Tongue (tissue), 3 donors: ENCODE measurements at places on chromosomes 2 and 18.

GRCh38 chr18:5693699-5694294, 150.0 kb upstream of the EPB41L3 start:
- peak; percentile 57 for DNase-seq

DNA sequence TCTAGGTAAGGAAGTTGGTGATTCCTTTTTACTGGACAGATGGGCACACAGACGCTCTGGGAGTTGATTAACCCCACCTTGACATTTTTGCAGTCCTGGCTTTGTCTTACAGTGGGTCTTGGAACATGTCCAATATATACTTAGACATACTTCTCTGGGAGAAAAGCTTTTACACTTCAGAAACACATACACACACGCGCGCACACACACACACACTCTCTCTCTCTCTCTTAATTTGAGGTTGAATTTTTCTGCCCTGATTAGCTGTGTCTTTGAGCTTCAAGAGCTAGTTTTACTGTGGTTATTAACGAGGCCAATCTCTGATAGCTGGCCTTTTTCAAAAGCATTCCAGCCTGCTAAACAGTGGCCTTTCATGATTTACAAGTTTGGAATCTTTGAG, 215.0 kb downstream of the MYCN start:
- no peak for DNase-seq

GRCh38 chr2:112772322-112772721, 7.9 kb upstream of the CKAP2L start:
- DNase-seq: no peak

GRCh38 chr2:201040867-201041628, 30.4 kb downstream of the HYCC2 start:
- DNase-seq: no peak

GRCh38 chr18:59994357-59994756, 94.6 kb downstream of the PMAIP1 start:
- no peak for DNase-seq

GRCh38 chr2:222806526-222807137, 54.2 kb upstream of the ACSL3 start:
- no peak for DNase-seq

- no peak for DNase-seq
Observed at GRCh38 chr2:75102011-75102410, 97.3 kb downstream of the TACR1 start.

DNA sequence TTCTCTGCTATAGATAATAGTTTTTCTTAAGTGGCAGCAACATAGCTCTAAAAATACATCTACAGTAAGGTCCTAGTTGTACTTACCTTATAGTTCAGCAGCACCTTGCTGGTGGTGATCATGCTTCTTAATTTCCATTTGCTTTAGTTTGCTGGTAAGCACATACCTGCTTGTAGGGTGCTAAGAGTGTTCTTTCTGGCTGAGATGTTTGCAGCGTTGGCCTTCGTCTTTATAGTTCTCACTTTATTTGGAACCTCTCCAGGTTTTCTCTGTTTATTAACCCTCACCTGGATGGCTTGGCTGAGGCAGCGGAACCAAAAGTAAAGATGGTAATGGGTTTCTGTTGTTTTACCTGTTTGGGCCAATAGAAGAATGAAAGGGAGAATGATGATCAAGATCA, 123.6 kb upstream of the EFEMP1 start:
- DNase-seq: no peak

- peak; percentile 78 for DNase-seq
Observed at GRCh38 chr2:64730551-64731262, 77.0 kb upstream of the SERTAD2 start.

DNA sequence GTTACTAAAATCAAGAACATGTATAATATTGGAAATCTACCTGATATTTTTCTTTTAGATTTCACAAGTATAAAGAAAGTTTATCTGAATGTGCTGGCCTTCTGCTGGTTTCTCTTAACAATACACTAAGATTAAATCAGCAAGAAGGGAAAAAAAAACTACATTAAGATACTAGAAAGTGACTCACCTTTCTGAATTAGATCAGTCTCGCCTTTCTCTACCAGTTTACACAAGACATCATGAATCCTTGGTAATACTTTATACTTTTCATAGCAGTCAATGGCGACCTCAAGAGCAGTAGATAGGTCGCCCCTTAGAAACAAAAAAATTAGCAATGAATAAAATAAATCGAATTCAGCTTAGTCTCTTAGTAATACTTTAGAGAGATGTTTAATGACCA, 61.2 kb downstream of the LRPPRC start:
- no peak for DNase-seq

- DNase-seq: peak; percentile 4
Observed at GRCh38 chr2:211513446-211513845, 957.0 kb downstream of the CPS1 start.

GRCh38 chr2:63261137-63261621, 210.5 kb downstream of the OTX1 start:
- DNase-seq: no peak

GRCh38 chr2:136135921-136136906, 18.3 kb upstream of the CXCR4 start:
- DNase-seq: no peak
